ENCODE measurements at places on chromosomes 12 and 14.

DNA sequence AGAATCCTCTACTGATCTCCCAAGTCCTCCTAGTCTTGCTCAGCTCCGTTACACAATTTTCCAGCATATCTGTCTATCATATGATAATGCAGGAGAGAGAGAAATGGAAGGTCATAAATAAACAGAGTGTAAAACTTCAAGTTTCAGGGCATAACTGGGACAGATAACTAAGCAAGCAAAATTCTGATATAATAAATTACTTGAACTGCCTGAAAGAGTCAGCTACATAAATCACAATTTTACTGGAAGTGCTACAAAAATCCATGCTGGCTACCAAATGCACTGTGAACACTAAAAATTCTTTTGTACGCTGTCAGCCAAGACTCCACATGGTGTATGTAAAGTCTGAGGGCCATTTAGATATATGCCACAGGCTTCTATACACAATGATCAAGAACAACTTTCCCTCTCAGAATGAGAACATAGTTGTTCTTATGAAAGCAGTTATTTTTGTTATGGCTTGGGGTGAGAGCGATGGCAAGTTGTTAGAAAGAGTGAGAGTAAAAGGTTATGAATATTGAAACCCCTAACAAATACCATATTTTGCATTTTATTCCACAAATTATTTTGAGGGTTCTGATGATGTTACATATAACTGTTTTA is 41.1 kb downstream of the GRIP1 start:
- DNase-seq = no peak

GRCh38 chr14:59215322-59215721 is 26.9 kb downstream of the DAAM1 start:
- DNase-seq = no peak

GRCh38 chr12:5582541-5582940 is 150.6 kb downstream of the NTF3 start:
- DNase-seq = no peak

GRCh38 chr12:3138941-3139511 is 61.8 kb downstream of the TSPAN9 start:
- DNase-seq = peak; percentile 72

- no peak for DNase-seq
Measured at GRCh38 chr14:89041257-89041582, 216.8 kb downstream of the TTC8 start.

GRCh38 chr14:21771671-21772070 is 98.1 kb upstream of the OR4E1 start:
- DNase-seq = no peak

DNA sequence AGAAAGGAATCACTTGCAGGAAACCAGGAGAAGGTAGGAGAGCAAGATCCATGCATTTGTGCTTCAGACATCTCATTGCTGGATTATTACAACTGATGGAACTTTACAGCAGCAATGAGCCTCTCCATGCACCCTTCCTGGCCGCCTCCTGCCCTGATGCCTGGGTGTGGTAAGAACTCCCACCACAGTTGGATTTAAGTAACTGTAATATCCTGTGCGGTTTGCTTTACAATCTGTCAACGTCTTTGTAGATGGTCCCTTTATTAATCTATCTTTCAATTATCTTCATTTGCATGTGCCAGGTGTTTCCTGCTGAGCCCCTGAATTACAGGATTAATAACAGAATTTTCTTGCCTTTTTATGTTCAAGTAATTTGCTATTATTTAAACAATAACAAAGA is 1300.5 kb upstream of the TMEM132C start:
- DNase-seq = peak; percentile 38

DNA sequence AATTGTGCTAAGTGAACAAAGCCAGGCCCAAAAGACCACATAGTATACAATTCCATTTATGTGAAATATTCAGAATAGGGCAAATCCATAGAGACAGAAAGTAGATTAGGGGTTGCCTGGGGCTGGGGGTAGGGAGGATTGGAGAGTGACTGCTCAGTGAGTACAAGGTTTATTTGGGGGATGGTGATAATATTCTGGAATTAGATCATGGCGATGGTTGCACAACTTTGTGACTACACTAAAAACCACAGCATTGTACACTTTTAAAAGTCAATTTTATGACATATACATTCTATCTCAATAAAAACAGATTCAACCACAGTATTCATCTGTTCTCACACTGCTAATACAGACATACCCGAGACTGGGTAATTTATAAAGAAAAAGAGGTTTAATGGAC is 68.7 kb upstream of the MAP1LC3B2 start:
- no peak for DNase-seq

GRCh38 chr12:131380220-131380964 is 330.5 kb upstream of the SFSWAP start:
- no peak for DNase-seq

DNA sequence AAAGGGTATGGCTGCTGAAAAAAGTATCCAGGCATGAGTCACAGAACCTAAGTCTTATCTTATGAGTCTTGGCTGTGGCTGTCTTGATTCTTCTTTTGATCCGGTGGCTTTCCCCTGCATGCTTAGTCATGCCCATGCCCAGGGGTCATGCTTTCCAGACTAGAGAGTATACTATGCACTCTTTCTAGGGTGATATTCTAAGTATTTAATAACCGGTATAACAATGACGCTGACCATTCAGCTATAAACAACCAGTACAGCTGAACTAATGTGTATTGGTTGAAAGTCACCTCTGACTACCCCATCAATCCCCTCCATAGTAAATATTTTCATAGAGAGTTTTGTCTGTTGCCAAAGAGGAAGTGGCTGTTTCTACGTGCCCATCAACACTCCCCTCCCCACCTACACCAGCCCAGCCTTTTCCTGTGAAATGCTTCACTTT is 34.7 kb upstream of the NRXN3 start:
- DNase-seq = no peak

GRCh38 chr14:24185026-24185425 is 3.6 kb downstream of the IPO4 start:
- DNase-seq = no peak

- DNase-seq = peak; percentile 94
Measured at GRCh38 chr14:90443161-90444076, 46.6 kb downstream of the CALM1 start.

DNA sequence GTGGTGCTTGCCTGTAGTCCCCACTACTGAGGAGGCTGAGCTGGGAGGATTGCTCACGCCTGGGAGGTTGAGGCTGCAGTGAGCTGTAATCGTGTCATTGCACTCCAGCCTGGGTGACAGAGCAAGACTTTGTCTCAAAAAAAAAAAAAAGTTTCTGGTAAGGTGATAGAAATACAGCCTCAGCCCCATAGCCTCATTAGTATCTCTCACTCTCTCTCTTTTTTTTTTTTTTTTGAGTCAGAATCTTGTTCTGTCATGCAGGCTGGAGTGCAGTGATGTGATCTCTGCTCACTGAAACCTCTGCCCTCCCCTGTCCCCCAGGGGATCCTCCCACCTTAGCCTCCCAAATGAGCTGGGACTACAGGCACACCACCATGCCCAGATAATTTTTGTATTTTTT is 19.2 kb downstream of the MTHFD1 start:
- no peak for DNase-seq

DNA sequence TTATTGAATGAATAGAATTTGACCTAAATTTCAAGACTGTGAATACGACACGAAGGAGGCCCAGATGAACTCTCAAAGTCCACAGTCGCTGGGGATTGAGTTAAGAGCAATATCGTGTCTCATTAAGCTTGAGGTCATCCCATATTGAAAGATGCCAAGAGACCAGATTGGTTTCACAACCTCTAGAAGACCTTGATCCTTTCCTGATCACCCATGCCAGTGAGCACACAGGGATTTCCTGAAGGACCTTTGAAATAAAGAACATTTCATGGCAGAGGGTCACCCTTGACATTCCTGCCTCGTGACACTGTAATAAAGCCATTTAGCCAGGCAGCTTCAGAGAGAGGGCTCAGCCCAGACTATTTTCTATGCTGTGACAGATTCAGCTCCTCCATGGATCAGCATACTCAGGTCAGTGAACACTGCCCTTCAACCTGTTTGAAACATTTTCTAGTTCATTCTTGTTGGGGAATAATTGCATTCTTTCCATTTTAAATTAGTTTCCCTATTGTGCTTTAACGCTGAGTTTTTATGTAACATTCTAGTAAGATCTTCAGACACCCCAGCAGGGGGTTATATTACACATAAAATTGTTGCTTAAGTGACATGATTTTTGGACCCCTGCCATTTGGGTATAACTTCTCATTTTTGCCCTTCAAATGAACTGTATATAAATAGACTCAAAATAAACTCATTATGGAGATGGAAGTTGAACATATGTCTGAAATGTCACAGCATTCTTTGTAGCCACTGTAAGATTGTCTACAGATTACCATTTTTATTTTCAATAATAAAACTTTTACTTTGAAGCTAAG is 213.2 kb downstream of the C12orf50 start:
- DNase-seq = no peak

DNA sequence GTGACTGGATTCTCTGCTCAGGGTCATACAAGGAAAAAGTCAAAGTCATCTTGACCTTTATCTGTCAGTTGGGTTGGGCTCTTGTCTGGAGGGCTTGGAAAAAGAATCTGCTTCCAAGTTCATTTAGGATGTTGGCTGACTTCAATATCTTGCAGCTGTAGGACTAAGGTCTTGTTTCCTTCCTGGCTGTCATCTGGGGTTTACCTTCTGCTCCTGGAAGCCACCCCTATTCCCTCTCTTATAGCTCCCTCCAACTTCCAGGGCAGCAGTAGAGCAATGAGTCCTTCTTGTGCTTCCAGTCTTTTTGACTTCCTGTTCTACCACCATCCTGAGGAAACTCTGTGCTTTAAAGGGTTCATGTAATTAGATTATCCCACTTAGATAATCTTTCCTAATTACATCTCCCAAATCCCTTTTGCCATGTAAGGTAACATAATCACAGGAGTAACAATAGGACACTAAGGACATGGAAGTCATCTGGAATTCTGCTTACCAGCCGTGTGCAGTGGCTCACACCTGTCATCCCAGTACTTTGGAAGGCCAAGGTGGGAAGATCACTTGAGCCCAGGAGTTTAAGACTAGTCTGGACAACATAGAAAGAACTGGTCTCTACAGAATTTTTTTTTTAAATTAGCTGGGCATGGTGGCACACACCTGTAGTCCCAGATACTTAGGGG is 170.7 kb upstream of the KITLG start:
- DNase-seq = peak; percentile 83

- no peak for DNase-seq
Measured at GRCh38 chr14:35565871-35566464, 32.0 kb downstream of the INSM2 start.

GRCh38 chr12:124827588-124828184 is 36.0 kb downstream of the SCARB1 start:
- DNase-seq = peak; percentile 48

DNA sequence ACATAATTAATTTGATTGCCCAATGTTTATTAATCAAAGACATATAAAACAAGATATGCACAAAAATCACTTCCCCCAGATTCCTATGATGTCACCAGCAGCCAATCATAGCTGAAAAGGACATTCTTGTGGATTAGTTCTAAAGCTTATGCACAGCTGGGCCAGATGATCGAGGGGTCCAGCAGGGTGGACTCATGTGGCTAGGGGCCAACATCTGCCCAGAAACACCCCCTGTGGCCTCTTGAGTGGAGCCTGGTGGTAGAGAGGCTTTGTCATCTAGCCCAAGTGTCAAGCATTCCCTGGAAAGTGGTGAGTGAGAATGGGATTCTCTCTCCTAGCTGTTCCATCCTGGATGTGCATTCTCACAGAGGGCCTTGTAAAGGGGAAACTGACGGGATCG is 590.0 kb downstream of the BCL11B start:
- no peak for DNase-seq

GRCh38 chr12:107552263-107552662 is 133.3 kb upstream of the PWP1 start:
- no peak for DNase-seq

GRCh38 chr14:22900081-22900799 is 17.2 kb downstream of the REM2 start:
- peak; percentile 89 for DNase-seq

DNA sequence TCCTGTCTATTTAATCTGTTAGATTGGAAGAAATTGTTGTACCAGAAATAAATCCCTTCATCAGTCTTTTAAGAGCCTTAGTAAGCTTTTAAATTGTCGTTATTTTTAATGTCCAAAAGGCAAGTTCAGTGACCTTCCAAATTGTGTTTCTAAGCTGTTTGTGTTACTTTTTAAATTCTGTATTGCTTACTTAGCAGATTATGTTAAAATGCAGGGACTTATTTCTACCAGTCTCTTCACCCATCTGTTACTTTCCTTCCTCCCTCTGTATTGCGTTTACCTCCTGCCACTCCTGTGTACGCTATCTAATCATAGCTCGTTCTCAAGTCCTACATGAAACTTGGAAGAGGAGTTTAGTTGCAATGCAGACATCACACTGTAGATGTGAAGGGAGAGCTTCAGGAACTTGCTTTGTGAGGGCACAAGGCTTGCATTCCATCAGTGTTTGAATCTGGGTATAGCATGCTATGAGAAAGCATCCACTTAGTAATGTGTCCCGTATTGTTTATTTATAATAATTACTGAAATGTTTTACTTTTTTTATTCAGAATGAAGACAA is 406.5 kb upstream of the RGS6 start:
- peak; percentile 79 for DNase-seq

GRCh38 chr12:127579446-127579845 is 687.5 kb upstream of the TMEM132C start:
- no peak for DNase-seq

DNA sequence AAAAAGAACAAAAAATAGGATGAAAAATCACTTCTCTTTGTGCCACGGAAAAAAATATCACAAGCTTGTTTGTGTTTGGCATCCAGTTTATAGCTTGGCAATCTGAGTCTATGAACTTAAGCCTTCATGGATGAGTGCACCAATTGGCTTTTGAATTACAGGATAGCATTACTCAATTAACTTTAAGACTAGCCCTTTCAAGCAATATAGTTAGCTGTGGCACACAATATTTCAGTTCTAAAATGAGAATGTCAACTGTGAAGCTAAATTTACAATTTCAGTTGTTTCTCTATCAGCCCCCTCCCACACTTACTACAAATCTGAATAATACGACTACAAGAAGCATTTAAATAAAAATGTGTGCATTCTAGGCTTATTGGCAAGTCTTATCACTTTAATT is 8.3 kb downstream of the RERG start:
- peak; percentile 87 for DNase-seq

DNA sequence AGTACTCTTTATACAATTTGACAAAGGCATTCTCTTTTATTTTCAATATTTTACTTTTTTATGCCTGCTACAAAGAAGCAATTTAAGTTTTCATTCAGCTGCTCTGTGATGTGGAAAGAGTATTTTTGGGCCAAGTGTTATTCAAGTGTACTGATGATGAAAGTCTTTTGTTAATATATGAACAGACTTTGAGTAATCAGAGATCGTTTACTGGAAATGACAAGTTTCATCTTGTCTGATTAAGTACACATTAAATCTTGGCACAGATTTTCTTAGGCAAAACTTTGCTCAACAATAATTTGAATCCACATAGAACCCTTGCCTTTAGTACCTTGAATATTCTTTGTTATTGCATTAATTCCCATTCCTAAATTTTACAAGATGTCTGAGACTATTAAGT is 13.3 kb upstream of the PZP start:
- no peak for DNase-seq

- DNase-seq = no peak
Measured at GRCh38 chr14:93880021-93880820, 46.9 kb upstream of the FAM181A start.
